ENCODE measurements at places on chromosomes 7 and 10. TPM values are rescaled to one million over a fixed set of nuclear protein-coding genes. Genes with fewer than 3 reads are reported as not detected.

GRCh38 chr10:1166101-1166827 lies 110.1 kb downstream of the WDR37 start:
- peaks cover 79% of the 10 kb centered on the region for H3K27me3 ChIP-seq
- no peak overlapping the region for H3K27ac ChIP-seq
- no peak overlapping the region for H3K4me3 ChIP-seq
- DNase-seq = no peak
- no peaks in the 10 kb centered on the region for H3K36me3 ChIP-seq

DNA sequence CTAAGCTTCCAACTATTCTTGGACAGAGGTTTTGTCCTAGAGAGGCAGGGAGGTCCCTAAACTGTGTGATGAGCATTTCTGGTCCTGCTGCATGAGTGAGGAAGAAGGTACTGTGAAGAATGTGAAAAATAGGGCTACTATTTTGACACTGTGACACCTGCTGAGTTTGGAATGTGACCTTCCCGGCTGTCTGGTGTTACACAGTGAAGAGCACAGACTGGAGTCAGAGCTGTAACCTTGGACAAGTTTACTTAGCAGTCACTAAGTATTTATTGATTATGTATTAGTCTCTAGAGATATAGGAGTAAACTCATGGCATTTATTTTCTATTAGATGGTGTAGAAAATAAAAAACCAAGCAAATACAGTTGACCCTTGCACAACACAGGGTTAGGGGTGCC lies 12.3 kb downstream of the GOLGA7B start:
- no peaks in the 10 kb centered on the region for H3K36me3 ChIP-seq
- no peaks in the 10 kb centered on the region for H3K27me3 ChIP-seq
- peak; percentile 74 for DNase-seq
- H3K27ac ChIP-seq = peak overlapping the region; percentile 58
- H3K4me1 ChIP-seq = peaks cover 59% of the 10 kb centered on the region

- no peak overlapping the region for H3K4me3 ChIP-seq
- H3K4me1 ChIP-seq = no peaks in the 10 kb centered on the region
- H3K36me3 ChIP-seq = no peaks in the 10 kb centered on the region
- no peak overlapping the region for H3K27ac ChIP-seq
Observed at GRCh38 chr10:21749788-21750187, 215.8 kb downstream of the MLLT10 start.

DNA sequence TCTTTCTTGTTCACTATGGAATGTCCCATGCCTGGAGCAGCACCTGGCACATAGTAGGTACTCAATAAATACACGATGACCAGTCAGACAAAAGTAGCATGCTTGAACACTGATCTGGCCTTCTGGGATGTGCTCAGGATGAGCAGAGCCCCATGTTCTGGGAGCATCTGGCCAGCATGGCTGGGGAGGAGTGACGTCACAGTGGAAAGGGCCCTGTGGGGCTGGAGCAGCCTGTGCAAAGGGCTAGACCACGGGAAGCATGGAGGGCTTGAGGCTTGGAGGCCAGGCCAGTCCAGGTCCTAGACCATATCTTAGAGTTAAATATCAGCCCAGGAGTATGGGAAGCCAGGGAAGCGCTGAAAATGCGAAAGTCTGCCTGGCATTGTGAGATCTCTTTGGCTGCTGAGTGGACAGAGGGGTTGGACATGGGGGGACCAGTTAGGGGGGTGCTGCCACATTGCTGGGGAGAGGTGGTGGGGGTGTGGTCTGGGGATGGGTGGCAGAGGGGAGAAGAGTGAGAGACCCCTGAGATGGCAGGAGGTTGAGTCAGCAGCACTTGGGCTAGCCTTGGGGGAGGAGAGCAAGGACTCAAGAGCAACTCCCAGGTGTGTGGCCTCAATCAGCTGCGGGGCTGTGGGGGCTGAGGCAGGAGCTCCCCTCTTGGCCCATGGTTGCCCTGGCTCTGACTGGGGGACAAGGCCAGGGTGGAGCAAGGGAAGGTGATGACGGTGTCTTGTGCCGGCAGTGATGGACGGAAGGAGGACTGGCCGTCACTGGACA lies 34.9 kb downstream of the ZCCHC24 start:
- no peak for DNase-seq
- H3K4me1 ChIP-seq = no peaks in the 10 kb centered on the region
- no peaks in the 10 kb centered on the region for H3K36me3 ChIP-seq

GRCh38 chr7:7970531-7971307 lies 2.1 kb downstream of the GLCCI1 start:
- no peak for DNase-seq
- H3K27ac ChIP-seq = peak overlapping the region; percentile 35

The H2BK1 gene
- not detected for total RNA-seq
